Stimulated activated CD8-positive, alpha-beta memory T cell treated with anti-CD3 and anti-CD28 coated beads, Interleukin-2, amount 100 ng/mL, for 1 hour (primary cell): ENCODE measurements at places on chromosomes 5 and 9.

GRCh38 chr5:1370006-1370405 lies 25.1 kb upstream of the CLPTM1L start:
- DNase-seq, result no peak

DNA sequence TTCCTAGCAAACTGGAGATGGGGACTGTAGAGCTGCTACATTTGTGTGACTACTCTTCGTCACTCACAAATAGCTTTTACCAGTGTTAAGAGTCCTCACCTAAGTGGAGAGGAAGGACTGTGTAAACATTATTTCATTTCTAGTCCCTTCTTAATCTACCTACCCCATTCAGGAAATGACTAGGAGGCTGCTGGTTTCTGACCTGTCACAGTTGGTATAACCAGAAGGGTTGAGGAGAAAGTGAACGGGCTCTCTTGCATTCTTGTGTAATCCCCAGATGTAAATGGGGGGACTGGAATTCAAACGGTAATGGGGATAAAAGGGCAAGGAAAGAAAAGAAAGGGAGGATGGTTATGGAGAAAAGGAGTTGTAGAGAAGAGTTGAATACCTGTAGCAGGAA lies 35.4 kb upstream of the BNIP1 start:
- no peak for DNase-seq

DNA sequence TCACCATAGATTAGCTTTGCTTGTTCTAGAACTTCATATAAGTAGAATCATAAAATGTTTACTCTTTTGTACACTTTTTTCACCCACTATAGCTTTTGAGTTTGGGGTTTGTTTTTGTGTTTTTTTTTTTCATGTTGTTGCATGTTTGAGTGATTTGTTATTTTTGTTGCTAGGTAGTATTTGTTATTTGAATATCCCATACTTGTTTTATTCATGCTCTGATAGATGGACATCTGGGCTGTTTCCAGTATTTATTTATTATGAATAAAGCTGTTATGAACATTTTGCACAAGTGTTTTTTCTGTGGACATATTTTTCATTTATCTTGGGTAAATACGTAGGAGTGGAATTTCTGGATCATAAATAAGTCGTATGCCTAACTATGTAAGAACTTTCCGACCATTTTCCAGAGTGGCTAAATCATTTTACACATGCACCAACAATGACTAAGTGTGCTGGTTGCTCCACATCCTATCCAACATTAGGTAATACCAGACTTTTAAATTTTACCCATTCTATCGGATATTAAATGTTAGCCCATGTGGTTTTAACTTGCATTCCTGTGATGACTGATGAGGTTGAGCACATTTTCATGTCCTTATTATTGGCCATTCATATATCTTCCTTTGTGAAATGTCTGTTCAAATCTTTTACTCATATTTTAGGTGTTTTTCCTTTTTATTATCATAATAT lies 69.1 kb upstream of the NR4A3 start:
- DNase-seq, result no peak

GRCh38 chr9:10242255-10242654 lies 370.5 kb downstream of the PTPRD start:
- DNase-seq, result no peak

GRCh38 chr5:72644296-72644695 lies 137.1 kb upstream of the ZNF366 start:
- no peak for DNase-seq

- no peak for DNase-seq
Measured at GRCh38 chr5:167255926-167256325, 1035.5 kb upstream of the WWC1 start.

GRCh38 chr5:35041261-35041660 lies 6.5 kb downstream of the AGXT2 start:
- no peak for DNase-seq

DNA sequence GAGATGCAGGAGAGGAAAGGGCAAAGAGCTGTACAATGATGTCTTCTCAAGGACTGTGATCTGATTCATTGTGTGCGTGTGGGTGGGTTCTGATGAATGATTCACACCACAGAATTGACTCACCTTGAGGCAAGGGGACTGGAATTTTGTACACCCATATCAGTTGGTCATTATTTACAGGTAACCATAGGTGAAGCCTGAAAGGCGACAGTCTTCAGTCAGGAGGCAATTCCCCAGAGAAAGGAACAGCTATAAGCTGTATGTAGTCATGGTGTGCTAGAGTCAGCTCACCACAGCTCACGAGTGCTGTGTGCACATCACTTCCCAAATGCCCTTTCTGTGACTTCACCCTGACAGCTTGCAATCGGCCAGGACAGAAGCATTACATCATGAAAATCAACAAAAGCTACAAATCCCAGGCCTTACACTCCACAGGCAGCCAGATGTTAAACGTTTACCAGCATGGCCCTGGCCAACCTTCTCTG lies 87.6 kb upstream of the RPS23 start:
- no peak for DNase-seq

GRCh38 chr5:62555930-62556329 lies 22.7 kb upstream of the LRRC70 start:
- DNase-seq, result no peak

- no peak for DNase-seq
Measured at GRCh38 chr5:32127711-32128110, 46.4 kb downstream of the GOLPH3 start.

GRCh38 chr5:3736926-3737325 lies 141.3 kb downstream of the IRX1 start:
- no peak for DNase-seq

DNA sequence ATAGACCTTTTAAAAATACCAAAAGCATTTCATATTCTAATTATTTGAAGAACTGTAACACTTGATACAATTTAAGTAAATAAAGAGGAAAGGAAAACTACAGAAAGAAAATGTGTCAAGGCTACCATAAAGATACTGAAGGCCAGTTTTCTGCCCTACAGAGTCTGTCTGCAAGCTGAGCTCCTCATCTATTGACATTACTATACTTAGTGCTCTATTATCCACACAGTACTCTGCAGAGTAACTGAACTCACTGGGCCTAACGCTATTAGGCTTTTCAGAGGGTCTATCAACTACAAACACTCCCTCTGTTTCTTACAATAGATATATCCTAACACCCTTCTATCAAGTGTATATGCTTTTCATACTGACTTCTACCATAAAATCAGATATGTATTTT lies 57.1 kb upstream of the SUSD1 start:
- no peak for DNase-seq

- no peak for DNase-seq
Measured at GRCh38 chr9:3136230-3136629, 292.3 kb upstream of the PUM3 start.

- no peak for DNase-seq
Measured at GRCh38 chr9:134034215-134035040, 9.1 kb downstream of the BRD3OS start.

- DNase-seq, result no peak
Measured at GRCh38 chr5:79436821-79437220, 77.1 kb downstream of the HOMER1 start.

- no peak for DNase-seq
Measured at GRCh38 chr9:87290241-87291052, 207.2 kb upstream of the DAPK1 start.

DNA sequence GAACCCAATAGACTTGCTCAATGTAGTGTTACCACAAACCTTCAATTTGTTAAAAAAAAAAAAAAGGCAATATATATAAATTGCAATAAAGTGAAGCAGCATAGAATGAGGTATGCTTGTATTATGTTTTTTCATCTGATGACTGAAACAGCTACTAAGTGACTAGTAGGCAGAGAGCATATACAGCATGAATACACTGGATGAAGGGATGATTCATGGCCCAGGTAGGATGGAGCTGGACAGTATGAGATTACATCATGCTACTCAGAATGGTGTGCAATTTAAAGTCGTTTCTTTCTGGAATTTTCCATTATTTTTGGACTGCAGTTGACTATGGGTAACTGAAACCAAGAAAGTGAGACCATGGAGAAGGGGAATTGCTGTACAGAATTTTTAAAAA lies 161.2 kb downstream of the GNA14 start:
- DNase-seq, result no peak

DNA sequence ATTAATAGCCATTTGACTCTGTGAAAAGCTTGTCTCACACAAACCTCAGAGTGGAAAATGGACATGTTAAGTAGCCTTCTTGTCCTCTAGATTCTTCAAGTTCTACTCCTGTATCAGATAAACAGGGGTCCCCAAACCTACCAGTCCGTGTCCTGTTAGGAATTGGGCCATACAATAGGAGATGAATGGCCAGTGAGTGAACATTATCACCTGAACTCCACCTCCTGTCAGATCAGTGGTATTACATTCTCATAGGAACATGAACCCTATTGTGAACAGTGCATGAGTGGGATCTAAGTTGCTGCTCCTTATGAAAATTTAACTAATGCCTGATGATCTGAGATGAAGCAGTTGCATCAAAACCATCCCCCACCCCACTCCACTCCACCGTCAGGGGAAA lies 136.3 kb downstream of the TMEM232 start:
- no peak for DNase-seq

- DNase-seq, result no peak
Measured at GRCh38 chr9:69469136-69469535, 144.1 kb downstream of the ENTREP1 start.

DNA sequence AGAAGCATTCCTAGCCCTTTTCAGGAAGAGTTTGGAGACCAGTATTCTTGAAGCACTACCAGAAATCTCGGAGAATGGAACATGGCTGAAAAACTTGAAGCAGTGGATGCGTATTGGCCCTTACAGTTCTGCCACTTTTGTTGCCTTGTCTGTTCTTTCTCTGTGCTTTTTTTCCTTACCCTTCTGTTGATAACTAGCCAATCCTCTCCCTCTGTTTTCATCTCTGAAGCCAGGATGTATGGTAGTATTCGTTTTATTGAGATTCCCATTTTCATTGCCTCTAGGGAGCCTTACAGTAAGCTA lies 564 bp upstream of the CCNH start:
- no peak for DNase-seq

DNA sequence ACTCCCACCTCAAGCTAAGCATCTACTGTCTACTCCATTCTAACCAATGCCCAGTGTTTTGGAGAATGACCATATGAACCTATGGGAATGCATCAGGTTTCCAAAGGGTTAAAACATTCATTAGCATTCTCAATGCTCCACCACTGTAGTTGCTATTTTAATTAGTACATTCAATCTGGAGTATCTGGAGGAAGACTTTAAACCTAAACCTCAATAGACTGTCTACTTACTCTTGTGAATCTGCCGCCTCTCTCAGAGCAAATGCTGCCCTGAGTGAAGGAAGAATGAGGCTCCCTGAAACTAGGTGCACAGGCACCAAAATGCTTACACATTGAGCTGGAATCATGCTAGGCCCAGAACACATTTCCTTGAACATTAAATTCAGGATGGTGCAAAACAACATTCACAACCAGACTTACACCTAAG lies 2.0 kb downstream of the ENC1 start:
- DNase-seq, result no peak

GRCh38 chr5:139283252-139284166 lies 10.0 kb upstream of the MATR3 start:
- DNase-seq, result no peak

DNA sequence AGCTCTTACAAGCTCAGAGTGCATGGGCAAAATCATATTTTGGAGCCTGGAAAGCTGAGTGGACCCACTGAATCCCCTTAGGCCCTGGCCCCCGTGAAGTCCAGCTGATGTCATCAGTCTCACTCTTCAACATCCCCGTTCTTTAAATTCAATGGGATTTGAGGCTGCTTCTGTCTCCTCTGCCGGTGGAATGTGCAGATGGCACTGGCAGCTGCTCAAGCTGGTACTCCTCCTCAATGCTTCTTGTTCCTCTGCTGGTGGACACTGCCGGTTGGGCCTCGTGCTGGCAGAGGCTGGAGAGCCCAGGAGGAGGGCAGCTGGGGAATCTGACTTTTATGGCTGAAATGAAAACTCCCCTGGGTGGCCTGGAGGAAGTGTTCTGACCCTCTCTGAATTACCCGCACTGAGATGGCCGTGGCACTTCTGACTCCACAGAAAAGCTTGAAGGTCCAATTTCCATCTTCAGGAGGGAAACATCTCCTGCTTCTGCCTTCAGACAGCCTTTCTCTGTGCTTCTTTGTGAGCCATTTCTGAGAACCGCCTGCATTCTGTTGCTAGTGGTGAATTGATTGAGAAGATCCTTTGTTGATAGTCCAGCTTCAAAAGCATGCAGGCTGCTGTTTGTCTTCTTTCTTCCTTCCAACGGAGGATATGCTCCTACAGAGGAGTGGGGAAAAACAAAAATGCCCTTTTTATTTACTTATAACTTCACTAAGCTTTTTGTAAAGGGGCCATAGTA lies 298.9 kb downstream of the TMEM38B start:
- no peak for DNase-seq

DNA sequence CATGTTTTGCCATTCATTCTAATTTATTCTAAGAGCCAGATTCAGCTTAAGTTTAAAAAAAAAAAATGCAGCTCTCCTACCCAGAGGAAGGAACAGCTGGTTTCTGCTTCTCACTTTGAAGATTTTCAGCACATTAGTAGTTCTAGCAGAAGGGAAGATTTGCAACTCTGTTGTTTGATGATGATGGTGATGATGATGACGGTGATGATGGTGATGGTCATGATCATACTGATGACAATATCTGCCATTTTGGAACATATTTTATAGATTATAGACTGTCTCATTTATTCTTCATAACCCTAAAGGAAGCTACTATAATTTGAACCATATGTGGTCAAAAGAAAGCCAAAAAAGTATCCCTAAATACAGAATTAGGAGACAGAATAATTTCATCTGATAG lies 7.9 kb upstream of the MED10 start:
- no peak for DNase-seq

DNA sequence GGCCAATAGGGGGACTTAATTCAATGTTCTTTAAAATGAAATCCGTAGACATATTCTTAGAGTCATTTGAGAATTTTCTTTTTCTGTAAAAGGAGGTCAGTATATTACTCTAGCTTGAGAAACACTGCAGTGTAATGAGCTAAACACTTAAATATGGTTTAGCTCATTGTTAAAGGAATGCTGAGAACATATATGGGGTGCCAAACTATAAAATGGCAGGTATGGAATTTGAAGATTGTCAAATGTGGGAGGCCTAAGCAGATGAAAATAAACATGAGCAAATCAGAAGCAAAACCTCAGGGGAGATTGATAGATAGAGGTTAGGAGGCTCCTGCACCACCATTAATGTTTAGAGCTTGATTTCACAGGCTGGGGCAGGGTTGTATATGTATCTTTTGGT lies 57.9 kb downstream of the STX17 start:
- no peak for DNase-seq

- no peak for DNase-seq
Measured at GRCh38 chr5:141484641-141485311, at the start of gene PCDHGC4. Gene PCDHGC4 (plus strand): TSS chr5:141485030. CDS start chr5:141485174, 144 bp downstream.

DNA sequence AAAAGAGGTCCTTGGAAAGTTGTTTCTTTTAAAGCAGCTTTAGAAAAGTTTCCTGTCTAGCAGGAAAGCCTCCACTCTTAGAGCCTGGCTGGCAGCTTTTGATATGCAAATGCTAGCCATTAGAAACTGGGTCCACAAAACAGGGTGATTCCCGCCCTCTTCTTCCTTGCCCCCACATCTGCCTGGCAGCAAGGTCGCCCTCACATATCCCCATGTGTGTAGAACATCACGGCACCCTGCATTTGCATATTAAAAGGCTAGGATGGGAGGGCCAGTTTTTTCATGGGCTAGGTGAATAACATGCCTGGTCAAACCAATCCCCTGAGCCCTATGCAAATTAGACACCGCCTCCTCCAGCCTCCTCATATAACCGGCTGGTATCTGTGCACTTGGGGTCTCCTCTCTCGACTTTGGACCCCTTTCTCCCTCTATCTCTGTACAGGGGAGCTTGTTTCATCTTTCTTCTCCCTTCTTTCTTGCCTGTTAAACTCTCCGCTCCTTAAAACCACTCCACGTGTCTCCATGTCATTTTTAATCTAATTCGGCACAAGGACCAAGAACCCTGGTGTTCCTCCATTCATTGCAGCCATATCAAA lies 426.8 kb upstream of the CTNND2 start:
- no peak for DNase-seq
